ENCODE measurements at places on chromosomes 1 and 21. TPM values are rescaled to one million over a fixed set of nuclear protein-coding genes. Genes with fewer than 3 reads are reported as not detected.

- peak; percentile 69 for DNase-seq
Measured at GRCh38 chr1:77533660-77534305, 148.7 kb downstream of the ZZZ3 start.

DNA sequence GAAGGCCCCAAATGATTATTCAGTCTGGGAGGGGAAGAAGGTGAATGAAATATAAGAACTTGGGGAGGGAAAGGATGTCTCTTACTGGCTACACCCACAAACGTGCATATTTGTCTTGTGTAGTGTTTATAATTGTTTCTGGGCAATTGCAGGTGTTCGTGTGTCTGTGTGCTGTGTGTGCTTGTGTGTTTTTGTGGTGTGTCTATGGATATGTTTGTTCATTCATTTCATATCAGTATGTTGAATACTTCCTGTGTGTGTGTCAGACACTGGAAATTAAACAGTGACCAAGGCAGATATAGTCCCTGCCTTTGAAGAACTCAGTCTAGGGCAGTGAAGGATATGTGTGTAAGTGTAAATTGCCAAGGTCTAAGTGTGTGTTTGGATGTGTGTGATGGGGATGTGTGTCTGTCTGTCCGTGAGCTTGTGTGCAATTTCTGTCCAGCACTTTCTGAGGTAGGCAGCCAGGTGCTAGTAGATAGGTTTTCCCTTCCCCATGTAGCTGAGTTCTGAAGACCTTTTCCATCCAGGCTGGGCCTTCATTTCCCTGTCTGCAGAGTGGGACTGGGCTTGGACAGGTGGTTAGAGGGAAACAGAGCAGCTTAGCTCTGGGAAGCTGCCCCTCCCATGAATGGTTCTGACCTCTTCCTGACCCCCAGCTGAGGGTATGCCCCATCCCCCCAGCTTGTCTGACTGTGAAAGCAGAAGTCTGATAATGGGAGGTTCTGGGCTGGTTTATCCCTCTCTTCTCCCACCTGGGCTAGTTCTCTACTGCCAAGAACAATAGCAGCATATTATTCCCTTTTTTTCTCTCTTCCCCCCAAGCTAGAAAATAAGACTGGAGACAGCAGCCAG, 3.8 kb downstream of the AGO1 start:
- DNase-seq = no peak

DNA sequence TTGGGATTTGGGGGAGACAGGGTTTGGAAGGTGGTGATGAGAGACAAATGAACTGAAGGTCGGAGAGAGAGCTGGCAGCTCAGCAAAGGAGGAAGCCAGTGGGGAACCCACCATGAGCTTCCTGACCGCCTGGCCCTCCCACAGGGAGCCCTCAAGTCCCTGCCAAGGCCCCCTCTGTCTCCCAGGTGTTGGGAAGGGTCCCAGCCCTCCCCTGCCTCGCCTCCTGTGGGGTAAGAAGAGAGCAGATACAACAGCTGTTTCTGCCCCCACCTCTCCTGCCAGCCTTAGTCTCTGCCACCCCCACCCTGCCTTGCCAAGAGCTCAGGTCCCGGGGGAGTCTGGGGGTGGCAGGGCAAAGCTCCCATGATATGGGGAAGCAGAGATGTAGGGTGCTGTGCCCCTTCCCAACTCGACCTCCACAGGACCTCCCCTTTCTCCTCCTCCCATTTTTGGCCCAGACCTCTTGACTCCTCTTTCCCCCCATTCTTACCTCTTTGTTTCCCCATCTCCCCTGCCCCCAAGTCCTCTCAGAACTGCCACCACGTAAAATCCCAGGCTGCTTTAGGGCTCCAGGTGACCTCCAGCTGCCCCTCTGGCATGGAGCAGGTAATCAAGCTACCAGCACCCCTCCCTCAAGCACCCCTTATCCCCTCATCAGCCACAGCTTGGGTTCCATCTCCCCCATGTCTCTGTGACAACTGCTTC, 556 bp downstream of the S100A1 start:
- no peak for DNase-seq

DNA sequence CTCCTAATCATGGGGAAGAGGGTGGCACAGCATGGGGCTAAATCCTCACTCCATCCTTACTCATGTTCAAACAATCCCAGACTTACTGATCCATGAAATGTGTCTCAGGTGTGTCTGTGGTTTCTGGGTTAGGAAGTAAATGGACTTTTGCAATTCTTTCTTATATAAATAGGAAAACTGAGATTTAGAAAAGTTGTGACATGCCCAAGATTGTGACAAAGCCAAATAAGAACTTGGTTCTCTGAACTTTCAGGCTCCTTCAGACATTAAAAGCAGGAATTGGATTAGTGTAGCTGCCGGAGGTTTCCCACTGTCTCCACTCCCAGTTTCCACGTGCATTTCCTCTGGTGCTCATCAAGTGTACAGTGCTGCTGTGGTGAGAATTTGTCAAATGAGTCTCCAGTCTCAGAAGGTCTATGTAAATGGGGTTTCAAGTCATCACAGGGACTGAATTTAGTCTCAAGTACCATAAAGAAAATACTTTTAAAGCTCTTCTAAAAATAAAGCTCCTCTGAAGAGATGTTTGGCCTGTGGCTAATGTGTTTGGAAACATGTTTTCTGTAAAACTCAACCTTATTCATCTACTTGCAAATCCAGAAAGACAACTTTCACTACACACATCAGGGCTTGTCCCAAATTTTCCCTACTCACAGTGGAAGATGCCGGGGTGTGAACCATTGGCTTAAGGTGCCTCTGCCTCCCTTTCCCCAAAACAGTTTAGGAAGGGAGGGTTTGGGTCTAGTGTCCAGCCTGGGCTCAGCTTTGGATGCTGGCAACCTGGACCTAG, 115.2 kb downstream of the NGF start:
- DNase-seq = no peak

DNA sequence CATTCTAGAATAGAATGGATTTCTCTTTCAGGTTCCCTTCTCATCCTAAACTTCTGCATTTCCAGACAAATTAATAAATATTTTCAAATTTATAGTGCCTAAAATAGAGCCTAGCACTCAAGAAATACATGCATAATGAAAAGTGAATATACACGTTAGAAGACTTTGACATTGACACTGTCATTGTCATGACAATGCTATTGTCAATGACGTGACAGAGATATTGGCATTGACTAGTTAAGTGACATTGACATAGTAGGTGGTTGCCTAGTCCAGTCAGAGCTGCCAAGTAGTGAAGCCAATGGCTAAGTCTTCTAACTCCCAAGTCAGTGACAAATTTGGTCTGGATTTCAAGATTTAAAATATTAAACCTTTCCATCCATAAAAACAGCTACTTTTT, 410.5 kb downstream of the LMO4 start:
- no peak for DNase-seq

DNA sequence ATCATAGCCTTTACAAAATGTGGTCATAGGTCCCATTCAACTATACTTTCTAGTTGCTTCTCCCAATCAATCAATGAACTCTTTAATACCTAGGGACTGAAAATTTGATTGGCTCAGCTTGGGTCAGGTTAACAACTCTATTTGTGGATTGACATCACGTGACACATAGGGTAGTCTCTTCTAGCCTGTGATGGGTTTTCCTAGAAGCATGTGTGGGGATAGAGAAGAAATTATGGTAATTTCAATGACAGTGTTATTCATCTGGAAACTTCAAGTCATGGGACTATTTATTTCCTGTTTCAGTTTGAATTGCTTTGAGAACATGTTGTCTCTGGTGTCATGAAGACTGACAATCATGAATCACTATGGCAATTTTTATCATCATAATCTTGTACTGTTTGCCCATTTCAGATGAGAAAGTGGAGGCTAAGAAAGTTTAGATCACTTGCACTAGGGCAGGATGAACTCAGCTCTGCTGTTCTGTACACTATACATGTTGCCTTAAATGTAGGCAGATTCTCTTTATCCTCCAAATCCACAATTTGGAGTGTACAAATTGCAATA, 529.9 kb upstream of the BEND5 start:
- DNase-seq = no peak

DNA sequence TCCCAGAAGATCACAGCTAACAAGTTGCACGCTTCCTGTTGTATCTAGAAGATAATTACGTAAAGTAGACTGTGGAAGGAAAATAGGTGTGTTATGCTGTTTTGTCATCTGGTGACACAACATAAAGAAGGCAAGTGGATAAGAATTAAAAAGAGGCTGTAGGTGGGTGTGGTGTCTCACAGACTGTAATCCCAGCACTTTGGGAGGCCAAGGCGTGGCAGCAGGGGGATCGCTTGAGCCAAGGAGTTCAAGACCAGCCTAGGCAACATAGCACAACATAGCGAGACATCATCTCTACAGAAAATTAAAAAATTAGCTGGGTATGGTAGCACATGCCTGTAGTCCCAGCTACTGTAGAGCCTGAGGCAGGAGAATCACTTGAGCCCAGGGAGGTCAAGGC, 17.9 kb upstream of the ZNF281 start:
- no peak for DNase-seq

- peak; percentile 71 for DNase-seq
Measured at GRCh38 chr1:165828669-165829329, 1.4 kb downstream of the UCK2 start.

DNA sequence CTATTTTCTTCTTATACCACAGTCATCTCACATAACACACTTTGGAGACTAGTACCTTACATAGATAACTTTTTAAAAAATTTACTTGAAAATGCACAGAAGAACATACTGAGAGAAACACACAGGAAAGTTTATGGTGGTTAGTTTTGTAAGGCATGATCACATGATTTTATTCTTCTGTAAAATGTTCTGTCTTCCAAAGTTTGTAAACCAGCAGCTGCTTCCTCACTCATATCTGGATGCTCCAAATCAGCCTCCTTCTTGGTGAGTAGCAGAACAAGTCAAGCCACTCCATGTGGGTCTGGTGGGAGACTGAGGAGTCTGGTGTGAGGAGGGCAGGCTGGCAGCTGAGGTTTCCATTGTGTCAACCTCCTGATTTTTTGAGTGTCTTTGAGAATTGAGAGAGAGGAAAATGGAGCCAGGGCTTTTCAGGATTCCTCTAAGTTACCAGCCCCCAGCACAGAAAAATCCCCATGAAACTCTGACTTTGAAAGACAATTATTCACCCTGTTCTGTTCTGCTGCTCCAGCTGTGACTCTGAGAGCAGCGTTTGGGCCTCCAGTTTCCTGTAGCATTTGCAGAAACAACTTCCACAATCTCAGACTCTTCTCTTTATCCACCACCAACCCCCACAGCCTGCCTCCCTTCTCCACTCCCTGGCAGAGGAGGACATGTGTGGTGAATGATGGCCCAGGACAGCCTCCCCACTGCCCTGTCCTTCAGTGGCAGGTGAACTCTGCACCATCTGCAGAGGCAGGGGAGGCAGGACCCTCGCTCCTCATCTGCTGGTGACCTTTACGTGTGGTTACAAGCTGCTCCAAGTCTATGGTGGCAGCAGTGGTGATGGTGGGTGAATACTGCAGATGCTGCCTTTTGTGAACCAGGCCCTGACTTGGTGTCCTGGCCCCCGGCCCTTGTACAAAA, 82.3 kb downstream of the FCRL5 start:
- no peak for DNase-seq

GRCh38 chr1:94063379-94063778, 57.6 kb downstream of the ABCA4 start:
- DNase-seq = peak; percentile 88

- DNase-seq = no peak
Measured at GRCh38 chr1:91505086-91505485, 4.4 kb downstream of the CDC7 start.

GRCh38 chr1:192810253-192810880, 1.5 kb downstream of the RGS2 start:
- peak; percentile 58 for DNase-seq

- no peak for DNase-seq
Measured at GRCh38 chr1:8903410-8903809, 24.9 kb upstream of the ENO1 start.

The SPAG17 gene
- polyA plus RNA-seq = 14.4 TPM

The DNAJC6 gene
- 8.0 TPM for polyA plus RNA-seq

The AUNIP gene
- 3.4 TPM for polyA plus RNA-seq

The GJA9 gene
- polyA plus RNA-seq = 0.58 TPM

The ATP1A4 gene
- polyA plus RNA-seq = 0.26 TPM

The CCDC27 gene
- polyA plus RNA-seq = 0.19 TPM

The SYTL1 gene
- 12.6 TPM for polyA plus RNA-seq

All from renal pelvis (tissue), 12 donors.